ENCODE measurements at places on chromosomes 3 and 15.

DNA sequence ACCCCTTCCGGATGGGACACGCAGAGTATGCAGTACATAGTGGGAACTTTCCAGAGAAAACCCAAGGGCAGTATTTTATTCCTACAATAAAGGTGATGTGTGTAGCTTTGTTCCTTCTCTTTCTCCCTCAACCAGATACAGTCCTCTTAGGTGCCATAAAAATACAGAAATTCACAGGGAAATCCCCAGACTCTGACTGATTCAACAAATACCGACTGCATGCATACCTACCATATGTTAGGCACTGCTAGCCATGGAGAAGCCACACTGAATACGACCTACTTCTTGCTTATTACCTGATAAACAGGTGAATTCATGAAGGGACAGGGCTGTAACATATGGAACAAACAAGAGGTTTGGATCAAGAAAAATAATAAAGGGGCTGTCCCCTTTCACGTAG is 228.5 kb downstream of the FOXP1 start:
- DNase-seq: no peak

- DNase-seq: no peak
Measured at GRCh38 chr3:23778446-23778845, 27.3 kb upstream of the UBE2E1 start.

DNA sequence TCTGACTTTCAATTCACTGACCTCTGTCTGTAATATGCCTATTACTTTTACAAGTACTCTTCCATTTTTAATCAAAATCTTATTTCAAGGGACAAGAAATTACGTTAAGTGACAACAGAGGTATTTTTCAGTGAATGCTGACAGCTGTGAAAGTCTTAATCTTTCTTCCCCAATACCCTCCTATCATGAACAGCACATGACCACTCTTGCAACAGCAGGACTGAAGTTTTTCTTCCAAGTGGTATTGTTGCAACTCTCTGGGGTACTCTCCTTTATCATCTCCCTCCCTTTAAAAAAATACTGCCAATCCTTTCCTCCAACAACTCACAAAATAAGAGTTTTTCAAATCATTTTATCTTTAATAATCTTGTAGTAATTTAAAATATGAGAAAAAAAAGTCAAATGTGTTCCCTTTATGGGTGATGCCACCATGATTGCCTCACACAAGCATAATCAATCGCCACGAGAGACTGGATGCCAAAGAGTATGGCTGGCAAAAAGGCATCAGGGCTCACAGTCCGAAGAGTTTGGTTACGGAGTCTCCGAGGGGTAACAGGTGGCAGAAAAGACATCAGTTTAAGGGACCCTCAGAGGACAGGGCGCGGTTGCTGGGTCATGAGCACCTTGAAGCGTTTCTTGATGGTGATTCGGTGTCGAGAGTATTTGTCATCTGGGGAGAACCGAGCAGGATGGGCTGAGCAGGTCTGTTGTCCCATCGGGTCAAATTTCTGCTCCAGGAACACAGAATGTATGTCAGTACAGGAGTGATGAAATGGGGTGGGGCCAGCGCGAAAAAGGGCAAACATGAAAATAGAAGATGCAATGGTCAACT is 1.3 kb downstream of the NOP10 start:
- DNase-seq: no peak

- DNase-seq: no peak
Measured at GRCh38 chr3:141044695-141045641, 6.2 kb upstream of the SPSB4 start.

DNA sequence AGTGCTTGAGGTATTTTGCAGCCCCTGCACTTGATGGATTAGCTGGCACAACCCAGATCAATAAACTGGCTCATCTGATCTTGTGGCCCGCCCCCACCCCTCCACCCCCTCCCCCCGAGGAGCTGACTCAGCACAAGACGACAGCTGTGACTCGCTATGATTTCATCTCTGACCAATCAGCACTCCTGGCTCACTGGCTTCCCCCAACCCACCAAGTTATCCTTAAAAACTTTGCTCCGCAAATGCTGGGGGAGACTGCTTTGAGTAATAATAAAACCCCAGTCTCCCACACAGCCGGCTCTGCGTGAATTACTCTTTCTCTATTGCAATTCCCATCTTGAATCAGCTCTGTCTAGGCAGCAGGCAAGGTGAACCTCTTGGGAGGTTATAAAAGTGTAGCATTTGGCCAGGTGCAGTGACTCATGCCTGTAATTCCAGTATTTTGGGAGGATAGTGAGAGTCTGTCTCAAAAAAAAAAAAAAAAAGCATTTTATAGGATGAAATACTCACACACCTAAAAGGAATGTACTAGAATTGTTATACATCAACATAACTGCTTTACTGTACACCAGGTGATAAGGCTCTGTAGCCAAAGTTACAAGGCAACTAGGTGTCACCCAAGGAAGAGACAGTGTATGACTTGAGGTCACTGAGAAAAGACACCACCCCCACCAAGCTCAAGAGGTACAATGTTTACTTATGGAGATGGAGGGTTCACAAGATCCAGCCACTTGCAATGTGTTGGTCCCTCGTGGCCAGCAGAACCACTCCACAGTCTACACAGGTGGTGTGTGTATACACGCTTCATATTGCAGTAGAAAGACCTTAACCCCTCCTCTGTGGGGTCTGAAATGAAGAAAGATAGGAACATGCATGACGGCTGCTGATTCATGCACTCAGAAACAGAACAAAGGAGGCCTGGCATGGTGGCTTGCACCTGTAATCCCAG is 8.6 kb downstream of the ZNF445 start:
- no peak for DNase-seq

Data from GM03348 (cell line).